ENCODE measurements at places on chromosomes 1 and 21.
A peak's percentile ranks its signal among the peaks of the same experiment; 100 is the strongest.

GRCh38 chr21:44989537-44989886 lies 49.7 kb downstream of the SLX9 start:
- H3K4me3 ChIP-seq, result no peak overlapping the region
- H3K36me3 ChIP-seq, result no peaks in the 10 kb centered on the region
- H3K4me1 ChIP-seq, result no peaks in the 10 kb centered on the region
- H3K27me3 ChIP-seq, result no peaks in the 10 kb centered on the region

GRCh38 chr21:37670883-37671282 lies 245.4 kb downstream of the KCNJ6 start:
- H3K27ac ChIP-seq, result no peak overlapping the region
- H3K4me3 ChIP-seq, result no peak overlapping the region
- H3K4me1 ChIP-seq, result no peaks in the 10 kb centered on the region
- H3K36me3 ChIP-seq, result no peaks in the 10 kb centered on the region
- DNase-seq, result no peak

DNA sequence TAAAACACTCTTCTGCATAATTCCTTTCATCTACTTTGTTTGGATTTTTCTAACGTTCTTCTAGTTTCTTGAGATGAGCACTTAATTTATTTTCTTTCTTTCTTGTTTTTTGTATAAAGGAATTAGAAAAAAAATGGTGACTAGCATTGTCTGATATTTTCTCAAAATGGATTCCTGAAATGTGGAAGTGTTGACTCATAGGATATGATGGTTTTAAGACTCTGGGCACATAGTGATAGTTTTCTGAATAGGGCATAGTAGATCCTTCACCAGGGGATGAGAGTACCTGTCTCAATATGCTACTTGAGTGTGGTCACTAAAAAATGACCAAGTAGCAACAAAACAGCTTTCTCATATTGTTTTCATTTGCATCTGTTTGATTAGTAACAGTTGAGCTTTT lies 100.9 kb downstream of the PEX14 start:
- H3K4me3 ChIP-seq, result no peak overlapping the region
- H3K27ac ChIP-seq, result no peak overlapping the region
- H3K27me3 ChIP-seq, result no peaks in the 10 kb centered on the region
- no peaks in the 10 kb centered on the region for H3K4me1 ChIP-seq
- DNase-seq, result no peak

GRCh38 chr1:12604986-12605385 lies 13.0 kb downstream of the DHRS3 start:
- H3K4me3 ChIP-seq, result no peak overlapping the region
- DNase-seq, result no peak
- peak overlapping the region; percentile 34 for H3K27ac ChIP-seq
- peaks cover 4% of the 10 kb centered on the region for H3K36me3 ChIP-seq
- H3K27me3 ChIP-seq, result no peaks in the 10 kb centered on the region

DNA sequence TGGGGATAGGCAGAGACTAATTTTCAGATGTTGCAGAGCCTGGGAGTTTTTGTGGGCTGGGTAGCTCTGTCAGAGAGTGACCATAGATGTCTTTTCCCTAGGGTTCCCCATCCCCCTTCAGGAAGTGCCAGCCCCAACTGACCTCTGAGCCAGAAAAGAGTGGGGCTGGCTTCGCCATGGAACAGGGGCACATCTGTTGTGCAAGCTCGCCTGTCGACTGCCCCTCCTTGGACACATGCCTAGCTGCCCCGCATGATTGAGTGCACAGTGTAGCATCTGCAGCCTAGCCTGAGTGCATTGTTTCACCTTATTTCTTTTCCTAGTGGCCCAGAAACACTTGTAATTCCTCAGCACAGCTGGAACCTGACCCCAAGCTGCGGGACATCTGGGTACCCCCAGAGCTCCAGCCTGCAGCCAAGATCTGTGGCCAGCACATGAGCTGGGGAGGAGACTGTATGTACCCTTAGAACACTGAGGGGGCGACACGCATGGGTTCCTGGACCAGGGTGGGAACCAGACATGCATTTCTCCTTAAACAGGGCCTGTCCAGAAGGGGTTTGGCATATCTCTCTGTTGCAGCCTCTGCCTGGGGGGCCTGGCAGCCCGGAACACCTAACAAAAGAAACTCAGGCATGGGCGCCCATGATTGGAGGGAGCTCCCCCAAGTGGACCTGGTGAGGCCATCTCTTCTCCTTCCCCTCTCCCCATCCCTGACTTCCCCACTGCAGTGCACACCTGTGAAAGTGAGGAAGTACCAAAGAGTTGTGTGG lies 55.2 kb downstream of the SYT14 start:
- H3K4me1 ChIP-seq, result no peaks in the 10 kb centered on the region
- no peaks in the 10 kb centered on the region for H3K27me3 ChIP-seq
- DNase-seq, result no peak
- H3K27ac ChIP-seq, result no peak overlapping the region
- H3K4me3 ChIP-seq, result no peak overlapping the region

DNA sequence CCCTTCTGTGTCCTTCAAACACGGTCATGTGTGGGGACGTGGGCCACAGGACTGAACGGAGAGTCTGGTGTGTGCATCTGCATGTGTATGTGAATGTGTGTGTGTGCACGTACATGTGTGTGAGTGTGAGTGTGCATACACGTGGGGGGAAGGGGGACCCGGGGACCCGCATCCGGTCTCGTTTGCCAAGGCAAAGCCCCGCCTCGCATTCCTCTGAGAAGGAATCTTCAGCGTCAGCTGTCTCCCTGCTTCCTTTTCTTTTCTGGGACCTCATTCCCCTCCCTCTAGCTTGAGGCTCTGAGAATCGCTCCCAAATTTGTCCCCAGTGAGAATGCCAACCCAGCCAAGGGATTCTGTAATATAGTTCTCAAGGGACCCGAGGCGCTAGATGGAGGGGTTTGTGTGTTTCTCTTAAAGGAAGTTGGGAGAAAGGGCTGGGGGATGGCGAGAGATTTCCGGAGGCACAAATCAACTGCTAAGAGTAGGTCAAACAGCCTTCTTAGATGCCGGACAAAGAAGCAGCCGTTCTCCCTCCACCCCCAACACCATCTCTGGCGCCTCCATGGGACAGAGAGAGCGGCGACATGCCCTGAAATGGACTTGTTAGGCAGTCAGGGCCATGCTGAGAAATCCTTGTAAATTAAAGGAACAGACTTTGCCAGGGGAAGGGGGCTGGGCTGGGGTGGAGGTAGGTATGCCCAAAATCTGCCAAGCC lies 6.6 kb downstream of the IFFO2 start:
- DNase-seq, result peak; percentile 73
- no peaks in the 10 kb centered on the region for H3K36me3 ChIP-seq
- H3K27ac ChIP-seq, result peak overlapping the region; percentile 88
- peaks cover 8% of the 10 kb centered on the region for H3K4me1 ChIP-seq
- H3K27me3 ChIP-seq, result no peaks in the 10 kb centered on the region

- no peak for DNase-seq
- no peak overlapping the region for H3K4me3 ChIP-seq
- no peaks in the 10 kb centered on the region for H3K4me1 ChIP-seq
- H3K27ac ChIP-seq, result no peak overlapping the region
Measured at GRCh38 chr1:61953076-61953789, 211.0 kb downstream of the PATJ start.

- DNase-seq, result peak; percentile 86
- no peaks in the 10 kb centered on the region for H3K4me1 ChIP-seq
- no peaks in the 10 kb centered on the region for H3K36me3 ChIP-seq
- H3K4me3 ChIP-seq, result no peak overlapping the region
Measured at GRCh38 chr21:15289896-15290841, 225.4 kb upstream of the NRIP1 start.

DNA sequence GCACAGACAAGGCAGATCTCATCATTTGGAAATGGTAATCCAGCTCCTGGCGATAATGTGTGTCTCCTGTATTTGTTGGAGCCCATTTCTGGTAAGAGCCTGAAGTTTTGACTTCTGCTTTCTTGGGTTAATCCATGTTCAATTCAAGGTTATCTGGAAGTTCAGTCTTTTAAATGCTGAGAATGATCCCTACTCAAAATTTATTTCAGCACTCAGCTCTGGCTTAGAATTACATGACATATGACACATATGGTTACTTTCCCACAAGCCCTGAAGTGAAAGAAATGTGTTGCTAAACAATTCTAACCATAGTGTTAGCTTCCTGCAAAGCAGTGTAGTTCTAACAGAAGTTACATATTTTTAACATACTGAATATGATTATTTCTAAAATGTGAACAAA lies 2.7 kb downstream of the PTGFR start:
- no peak overlapping the region for H3K27ac ChIP-seq
- peaks cover 2% of the 10 kb centered on the region for H3K27me3 ChIP-seq
- peaks cover 5% of the 10 kb centered on the region for H3K4me1 ChIP-seq

- no peaks in the 10 kb centered on the region for H3K27me3 ChIP-seq
- H3K4me1 ChIP-seq, result no peaks in the 10 kb centered on the region
- DNase-seq, result no peak
- H3K36me3 ChIP-seq, result peaks cover 25% of the 10 kb centered on the region
- no peak overlapping the region for H3K27ac ChIP-seq
- H3K4me3 ChIP-seq, result no peak overlapping the region
Measured at GRCh38 chr1:32390904-32391870, 3.1 kb downstream of the BSDC1 start.

- no peak overlapping the region for H3K27ac ChIP-seq
- H3K27me3 ChIP-seq, result no peaks in the 10 kb centered on the region
- H3K36me3 ChIP-seq, result no peaks in the 10 kb centered on the region
- H3K4me1 ChIP-seq, result no peaks in the 10 kb centered on the region
- DNase-seq, result no peak
Measured at GRCh38 chr1:110455151-110455550, 4.2 kb downstream of the PROK1 start.

DNA sequence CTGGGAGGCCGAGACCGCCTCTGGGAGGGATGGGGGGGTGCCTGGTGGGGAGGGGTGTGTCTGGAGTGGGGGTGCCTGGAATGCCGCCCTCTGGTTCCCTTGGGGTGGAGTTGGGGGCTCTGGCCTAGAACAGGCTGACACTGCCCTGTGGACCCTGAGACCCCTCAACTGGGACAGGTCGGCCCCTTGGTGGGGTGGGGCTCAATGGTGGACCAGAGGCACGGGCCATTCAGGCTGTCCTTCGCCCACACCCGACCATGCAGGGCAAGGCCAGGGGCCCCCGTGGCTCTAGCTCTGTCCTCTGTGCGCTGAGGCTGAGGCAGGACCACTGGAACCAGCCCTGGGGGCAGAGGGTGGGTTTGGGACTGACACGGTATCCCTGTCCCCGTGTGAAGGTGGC lies 14.7 kb downstream of the PFKL start:
- DNase-seq, result no peak
- peaks cover 5% of the 10 kb centered on the region for H3K36me3 ChIP-seq
- H3K27me3 ChIP-seq, result no peaks in the 10 kb centered on the region
- H3K4me3 ChIP-seq, result no peak overlapping the region

DNA sequence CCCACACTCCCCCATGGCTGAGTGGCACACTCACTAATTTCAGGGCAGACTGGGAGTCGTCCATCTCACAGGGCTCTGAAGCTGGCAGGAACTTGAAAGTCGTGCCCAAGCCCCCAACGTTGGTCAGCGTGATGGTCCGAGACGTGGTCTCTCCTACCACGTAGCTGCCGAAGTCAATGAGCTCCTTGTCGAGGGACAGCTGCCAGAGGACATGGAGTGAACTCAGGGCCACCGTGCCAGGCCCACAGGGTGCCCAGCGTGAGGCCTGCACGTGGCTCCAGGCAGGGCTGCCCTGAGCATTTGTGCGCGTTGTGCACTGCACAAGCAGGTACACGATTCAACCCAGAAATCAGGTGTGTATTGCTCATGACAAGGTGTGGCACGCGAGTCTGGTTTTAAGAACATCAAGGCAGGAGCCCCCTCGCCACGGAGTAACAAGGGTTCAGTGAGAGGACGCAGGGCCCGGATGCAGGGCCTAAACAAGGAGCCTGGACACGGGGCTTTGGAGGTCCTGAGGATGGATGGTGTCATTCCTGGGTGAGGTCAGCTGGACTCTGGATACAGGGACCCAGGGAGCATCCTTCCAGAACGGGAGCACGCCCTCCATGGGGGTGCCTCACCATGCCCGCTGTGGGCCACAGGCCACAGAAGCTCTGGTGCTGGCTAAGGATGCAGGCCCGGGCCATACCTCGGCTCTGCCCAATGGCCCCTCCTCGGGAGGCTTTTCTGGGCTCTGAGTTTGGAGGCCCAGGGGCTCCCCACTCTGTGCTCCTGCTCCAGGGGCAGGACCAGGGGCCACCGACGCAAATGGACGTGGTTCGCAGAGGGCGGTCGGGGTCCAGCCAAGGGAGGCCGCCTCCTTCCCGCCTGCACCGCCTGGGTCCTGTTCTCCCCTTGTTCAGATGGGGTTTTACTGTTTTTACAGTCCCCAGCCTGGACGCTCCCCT lies 37.8 kb upstream of the TMEM52 start:
- no peak for DNase-seq
- no peaks in the 10 kb centered on the region for H3K4me1 ChIP-seq
- H3K4me3 ChIP-seq, result no peak overlapping the region
- H3K36me3 ChIP-seq, result no peaks in the 10 kb centered on the region
- no peaks in the 10 kb centered on the region for H3K27me3 ChIP-seq

GRCh38 chr1:186139115-186139514 lies 235.9 kb downstream of the TPR start:
- DNase-seq, result no peak
- H3K27me3 ChIP-seq, result no peaks in the 10 kb centered on the region
- no peak overlapping the region for H3K27ac ChIP-seq
- H3K36me3 ChIP-seq, result no peaks in the 10 kb centered on the region
- no peak overlapping the region for H3K4me3 ChIP-seq

GRCh38 chr1:40383488-40384412 lies 10.2 kb downstream of the SMAP2 start:
- H3K4me3 ChIP-seq, result no peak overlapping the region
- no peaks in the 10 kb centered on the region for H3K4me1 ChIP-seq
- no peak for DNase-seq
- H3K27ac ChIP-seq, result peak overlapping the region; percentile 10
- H3K27me3 ChIP-seq, result no peaks in the 10 kb centered on the region

GRCh38 chr1:193846411-193846810 lies 660.0 kb upstream of the B3GALT2 start:
- no peak for DNase-seq
- no peak overlapping the region for H3K4me3 ChIP-seq
- no peak overlapping the region for H3K27ac ChIP-seq
- H3K36me3 ChIP-seq, result no peaks in the 10 kb centered on the region
- H3K27me3 ChIP-seq, result no peaks in the 10 kb centered on the region
- H3K4me1 ChIP-seq, result no peaks in the 10 kb centered on the region

DNA sequence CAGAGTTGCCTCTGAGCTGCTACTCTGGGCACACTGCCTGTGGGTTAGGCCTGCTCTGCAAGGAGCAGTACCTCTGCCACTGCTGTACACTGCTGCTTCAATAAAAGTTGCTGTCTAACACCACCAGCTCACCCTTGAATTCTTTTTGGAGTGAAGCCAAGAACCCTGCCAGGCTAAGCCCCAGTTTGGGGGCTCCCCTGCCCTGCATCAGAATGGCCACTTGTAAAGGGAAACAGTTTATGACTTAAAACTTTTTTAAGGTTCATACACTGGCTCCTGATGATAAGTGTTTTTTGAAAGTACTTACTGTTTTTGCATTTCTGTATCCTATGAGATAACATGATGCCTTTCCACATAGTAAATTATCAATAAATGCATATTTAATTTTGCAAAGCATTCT lies 310.0 kb downstream of the LMO4 start:
- no peak overlapping the region for H3K27ac ChIP-seq
- no peaks in the 10 kb centered on the region for H3K4me1 ChIP-seq
- H3K4me3 ChIP-seq, result no peak overlapping the region
- H3K27me3 ChIP-seq, result no peaks in the 10 kb centered on the region
- DNase-seq, result no peak
- no peaks in the 10 kb centered on the region for H3K36me3 ChIP-seq

Measured in kidney (tissue), 22 donors.